ENCODE measurements at places on chromosomes 6 and 20.

DNA sequence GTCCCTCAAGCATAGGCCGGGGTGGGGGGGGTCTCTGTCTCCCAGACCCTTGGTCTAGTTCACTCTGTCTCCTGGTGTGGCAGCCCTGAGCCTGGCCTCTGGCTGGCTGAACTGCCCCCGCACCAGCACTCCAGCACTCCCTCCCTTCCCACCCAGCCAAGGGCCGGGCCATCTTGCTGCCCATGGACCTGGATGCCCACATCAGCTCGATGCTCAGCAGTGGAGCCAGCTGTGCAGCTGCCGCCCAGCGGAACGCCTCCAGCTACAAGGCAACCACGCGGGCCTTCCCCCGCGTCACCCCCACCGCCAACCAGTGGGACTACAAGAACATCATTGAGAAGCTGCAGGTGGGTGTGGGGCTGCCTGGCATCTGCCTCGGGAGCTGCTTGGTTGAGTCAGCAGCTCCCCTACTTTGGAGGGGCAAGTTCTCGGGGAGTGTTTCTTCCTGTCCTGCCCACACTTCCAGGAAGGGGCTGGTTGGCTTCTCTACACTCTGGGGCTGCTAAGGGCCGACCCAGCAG, 28.4 kb downstream of the UQCC2 start:
- no peak for DNase-seq

GRCh38 chr20:9402141-9402540, 112.2 kb upstream of the LAMP5 start:
- no peak for DNase-seq

DNA sequence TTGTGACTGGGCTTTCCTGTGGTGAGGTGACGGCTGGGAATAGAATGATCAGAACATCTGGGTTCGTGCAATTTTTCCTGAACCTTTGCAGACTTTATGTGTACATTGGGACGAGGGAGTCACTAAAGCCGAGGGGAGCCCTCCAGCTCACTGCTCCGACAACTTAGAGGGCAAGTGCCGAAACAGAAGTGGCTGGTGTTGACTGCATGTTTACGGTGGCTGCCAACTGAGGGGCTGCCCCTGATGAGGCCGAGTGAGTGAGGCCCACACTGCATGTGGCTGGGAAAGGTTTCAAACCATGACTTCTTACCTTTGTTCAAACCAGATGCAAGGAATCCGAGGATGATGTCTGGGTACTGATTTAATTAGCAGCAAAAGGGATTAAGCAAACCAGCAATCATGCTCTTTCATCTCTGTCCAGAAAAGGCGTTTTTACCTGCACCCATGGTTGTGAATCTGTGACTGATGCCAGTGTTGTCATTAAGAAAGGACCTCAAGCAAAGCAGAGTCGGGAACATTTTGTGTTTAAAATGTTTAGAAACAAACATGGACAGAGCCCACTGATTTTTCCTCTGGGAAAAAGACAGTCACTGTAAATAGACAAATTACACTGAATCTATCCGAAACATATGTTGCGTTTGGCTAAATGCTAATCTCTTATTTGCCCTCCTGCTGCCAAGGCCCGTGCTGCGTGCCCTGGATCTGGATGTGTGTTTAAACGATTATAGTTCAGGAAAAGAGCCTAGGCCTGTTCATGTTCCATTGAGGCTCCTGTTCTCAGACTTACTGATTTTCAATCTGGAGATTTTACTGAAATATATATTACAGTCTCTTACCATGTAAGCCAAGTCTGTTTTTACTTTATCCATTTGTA, 105.1 kb downstream of the UST start:
- DNase-seq = no peak

GRCh38 chr6:132062626-132063025, 111.5 kb upstream of the CCN2 start:
- DNase-seq = no peak

DNA sequence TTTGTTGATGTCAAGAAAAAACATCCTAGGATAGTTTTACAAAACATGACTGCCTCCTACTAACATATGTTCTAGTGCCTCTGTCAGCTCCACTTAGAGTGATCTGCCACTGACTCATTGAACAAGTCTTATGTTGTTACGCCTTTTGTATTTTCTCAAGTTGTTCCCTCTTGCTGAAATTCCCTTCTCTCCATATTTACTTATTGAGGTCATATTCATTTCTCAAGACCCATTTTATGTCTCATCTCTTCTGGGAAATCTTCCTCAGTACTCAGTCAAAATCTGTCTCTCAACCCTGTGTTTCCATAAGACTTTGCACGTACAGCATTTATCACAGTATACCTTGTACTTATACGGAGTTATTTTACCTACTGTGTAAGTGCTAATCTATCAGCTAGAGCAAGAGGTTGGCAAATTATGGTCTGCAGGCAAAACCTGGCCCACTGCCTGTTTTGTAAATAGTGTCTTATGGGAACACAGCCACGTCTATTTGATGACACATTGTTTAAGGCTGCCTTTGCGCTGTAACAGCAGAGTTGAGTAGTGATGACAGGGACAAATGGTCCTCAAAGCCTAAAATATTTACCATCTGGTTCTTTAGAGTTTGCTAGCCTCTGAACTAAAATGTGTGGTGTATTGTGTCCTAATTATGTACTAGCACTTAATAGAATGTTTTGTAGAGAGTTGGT, 83.4 kb downstream of the ADGRB3 start:
- no peak for DNase-seq

DNA sequence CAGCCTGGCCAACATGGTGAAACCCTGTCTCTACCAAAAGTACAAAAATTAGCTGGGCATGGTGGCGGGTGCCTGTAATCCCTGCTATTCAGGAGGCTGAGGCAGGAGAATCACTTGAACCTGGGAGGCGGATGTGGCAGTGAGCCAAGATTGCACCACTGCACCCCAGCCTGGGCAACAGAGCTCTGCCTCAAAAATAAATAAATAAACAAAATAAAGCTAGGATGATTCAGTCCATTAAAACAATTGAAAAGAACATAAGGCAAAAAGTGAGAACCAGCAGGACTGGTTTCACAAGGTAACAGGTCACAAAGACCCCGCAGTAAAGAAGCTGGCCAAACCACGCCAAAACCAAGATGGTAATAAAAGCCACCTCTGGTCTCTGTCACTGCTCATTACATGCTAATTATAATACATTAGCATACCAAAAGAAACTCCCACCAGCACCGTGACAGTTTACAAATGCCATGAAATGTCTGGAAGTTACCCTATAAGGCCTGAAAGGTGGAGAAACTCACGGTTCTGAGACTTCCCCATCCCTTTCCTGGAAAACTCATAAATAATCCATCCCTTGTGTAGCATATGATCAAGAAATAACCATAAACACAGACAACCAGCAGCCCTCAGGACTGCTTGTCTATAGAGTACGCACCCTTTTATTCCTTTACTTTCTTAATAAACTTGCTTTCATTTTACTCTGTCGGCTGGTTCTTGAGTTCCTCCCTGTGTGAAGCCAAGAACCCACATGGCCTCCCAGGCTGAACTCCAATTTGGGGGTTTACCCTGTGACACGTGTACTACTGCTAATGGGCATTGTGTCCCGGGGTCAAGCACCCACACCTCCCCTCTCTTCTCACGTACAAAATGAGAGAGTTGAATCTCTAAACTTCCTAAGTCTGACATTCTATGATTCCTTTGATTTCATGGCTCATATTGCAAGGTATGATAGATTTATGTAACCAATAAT, 10.2 kb downstream of the LAMA4 start:
- no peak for DNase-seq

DNA sequence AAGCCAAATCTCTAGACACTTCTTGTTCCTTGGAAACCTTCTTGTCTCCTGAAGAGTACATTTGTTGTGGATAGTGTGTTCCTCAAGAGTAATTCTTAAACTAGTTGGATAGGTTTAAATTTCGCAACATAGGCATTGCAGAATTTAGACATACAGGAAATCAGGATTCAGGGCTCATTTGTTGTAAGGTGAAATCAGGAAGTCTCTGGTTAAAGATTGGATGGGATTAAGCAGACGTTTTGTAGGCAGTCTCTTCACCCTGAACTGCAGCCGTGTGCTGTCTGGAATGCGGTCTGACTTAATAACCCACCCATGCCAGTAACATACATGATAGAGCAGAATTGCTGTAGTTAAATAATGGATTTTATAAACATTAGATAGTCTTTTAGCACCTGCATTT, 21.7 kb downstream of the HIVEP1 start:
- no peak for DNase-seq

- DNase-seq = no peak
Measured at GRCh38 chr6:52161689-52162438, 24.3 kb upstream of the IL17A start.

- no peak for DNase-seq
Measured at GRCh38 chr6:22150368-22151035, 146.3 kb downstream of the PRL start.

- peak; percentile 74 for DNase-seq
Measured at GRCh38 chr6:11393713-11394627, 143.6 kb upstream of the TMEM170B start.

- no peak for DNase-seq
Measured at GRCh38 chr6:145559836-145560235, 175.5 kb downstream of the EPM2A start.

GRCh38 chr20:59299945-59300332, 472 bp upstream of the EDN3 start:
- peak; percentile 23 for DNase-seq

GRCh38 chr6:7108196-7108963, 619 bp downstream of the RREB1 start:
- DNase-seq = peak; percentile 45

DNA sequence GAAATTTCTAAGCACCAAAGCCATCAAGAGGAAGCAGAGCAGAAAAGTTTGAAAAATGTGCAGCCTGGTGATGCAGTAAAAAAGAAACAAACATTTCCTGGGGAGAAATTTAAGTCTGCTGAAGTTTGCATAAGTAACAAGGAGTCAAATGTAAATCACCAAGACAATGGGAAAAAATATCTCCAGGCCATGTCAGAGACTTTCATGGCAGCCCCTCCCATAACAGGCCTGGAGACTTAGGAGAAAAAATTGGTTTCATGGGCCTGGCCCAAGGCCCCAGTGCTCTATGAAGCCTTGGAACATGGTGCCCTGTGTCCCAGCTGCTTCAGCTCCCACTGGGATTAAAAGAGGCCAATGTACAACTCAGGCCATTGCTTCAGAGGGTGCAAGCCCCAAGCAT, 30.1 kb upstream of the EPM2A start:
- no peak for DNase-seq

DNA sequence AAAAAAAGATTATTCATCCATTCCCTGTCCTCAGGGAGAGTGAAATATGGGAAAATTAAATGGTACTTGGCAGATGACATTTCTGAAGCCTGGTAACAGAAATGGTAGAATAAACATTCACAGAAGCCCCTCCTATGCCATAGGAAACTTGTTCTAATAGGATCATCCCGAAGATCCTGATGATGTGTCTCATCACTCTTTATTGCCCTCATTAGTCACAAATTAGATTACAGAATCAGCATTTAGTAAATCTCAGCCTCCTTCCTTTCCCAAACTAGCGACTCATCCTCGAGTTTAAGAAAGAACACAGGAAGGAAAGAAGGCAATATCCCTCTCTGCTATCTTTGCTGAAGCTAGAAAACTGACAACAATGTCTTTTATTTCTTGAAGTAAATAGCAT, 154.4 kb downstream of the TMEM200A start:
- no peak for DNase-seq

Measured in SW480 (cell line).